ENCODE measurements at places on chromosomes 7 and 10.

DNA sequence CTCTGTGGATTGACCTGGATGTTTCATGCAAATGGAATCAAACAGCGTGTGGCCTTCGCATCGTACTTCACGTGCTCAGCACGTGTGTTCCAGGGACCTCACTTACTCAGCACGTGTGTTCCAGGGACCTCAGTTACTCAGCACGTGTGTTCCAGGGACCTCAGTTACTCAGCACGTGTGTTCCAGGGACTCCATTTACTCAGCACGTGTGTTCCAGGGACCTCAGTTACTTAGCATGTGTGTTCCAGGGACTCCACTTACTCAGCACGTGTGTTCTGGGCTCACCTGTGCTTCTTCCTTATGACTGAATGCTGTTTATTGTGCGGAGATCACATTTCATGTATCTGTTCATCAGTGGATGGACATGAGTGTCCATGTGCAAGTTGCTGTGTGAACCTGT is 22.0 kb downstream of the INPP5A start:
- no peak for DNase-seq

GRCh38 chr10:60490013-60490412 is 100.3 kb upstream of the ANK3 start:
- no peak for DNase-seq

DNA sequence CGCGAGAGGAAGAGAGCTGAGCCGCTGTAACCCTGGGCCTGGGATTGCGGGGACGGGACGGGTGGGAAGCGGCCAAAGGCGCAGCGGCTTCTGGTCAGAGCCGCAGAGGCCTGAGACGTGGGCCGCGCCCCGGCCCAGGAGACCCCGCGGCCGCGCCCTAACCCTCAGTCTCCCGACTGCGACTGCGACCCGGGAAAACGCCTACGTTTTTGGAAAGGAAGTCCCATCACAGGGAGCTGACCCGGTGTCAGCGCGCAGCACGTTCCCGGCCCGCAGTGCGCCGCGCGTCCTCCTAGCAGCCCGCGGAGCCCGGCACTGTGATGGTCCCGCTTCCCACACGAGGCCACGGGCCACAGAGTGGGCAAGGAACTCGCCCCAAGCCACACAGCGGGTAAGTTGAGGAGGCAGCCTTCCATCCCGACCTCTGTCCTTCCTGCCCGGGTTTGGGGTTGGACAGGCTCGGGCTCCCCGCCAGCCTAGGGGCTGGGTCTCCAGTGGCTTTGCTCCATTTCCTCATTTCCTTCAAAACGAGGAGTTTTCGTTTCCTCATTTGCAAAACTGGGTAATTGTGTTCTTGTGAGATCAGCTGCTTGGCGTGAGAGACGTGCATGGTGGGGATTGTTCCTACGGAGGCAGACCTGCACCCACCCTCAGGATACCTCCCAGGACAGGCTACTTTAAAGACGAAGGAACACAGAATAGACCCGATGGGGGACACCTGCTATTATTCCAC is 1.2 kb downstream of the GPNMB start:
- DNase-seq = peak; percentile 35

GRCh38 chr7:137771679-137772078 is 75.1 kb downstream of the DGKI start:
- DNase-seq = no peak

GRCh38 chr10:78248651-78249464 is 215.2 kb downstream of the RPS24 start:
- no peak for DNase-seq

DNA sequence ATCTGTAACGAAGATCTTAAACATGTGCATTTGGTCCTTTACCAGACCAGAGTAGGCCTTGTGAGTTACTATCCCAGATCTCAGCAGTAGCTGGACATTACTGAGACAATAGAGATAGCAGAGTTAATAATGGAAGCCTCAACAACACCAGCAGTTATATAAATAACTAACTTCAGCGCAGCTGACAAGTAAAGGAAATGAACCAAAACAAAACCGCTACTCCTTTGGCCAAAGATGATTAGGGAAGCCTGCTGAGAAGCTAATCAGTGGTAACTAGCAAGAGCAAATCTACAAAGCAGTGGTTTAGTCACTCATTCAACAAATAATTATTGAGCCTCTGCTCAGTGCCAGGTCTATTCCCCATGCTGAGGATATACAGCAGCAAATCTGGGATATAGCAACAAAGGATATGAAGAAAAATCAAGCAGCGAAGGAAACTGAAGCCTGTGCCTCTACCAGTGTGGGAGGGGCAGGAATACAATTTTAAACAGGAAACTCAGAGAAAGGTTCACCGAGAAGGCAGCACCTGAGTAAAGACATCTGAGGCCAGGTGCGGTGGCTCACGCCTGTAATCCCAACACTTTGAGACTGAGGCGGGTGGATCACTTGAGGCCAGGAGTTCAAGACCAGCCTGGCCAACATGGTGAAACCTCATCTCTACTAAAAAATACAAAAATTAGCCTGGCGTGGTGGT is 103.6 kb downstream of the ELMO1 start:
- peak; percentile 73 for DNase-seq

DNA sequence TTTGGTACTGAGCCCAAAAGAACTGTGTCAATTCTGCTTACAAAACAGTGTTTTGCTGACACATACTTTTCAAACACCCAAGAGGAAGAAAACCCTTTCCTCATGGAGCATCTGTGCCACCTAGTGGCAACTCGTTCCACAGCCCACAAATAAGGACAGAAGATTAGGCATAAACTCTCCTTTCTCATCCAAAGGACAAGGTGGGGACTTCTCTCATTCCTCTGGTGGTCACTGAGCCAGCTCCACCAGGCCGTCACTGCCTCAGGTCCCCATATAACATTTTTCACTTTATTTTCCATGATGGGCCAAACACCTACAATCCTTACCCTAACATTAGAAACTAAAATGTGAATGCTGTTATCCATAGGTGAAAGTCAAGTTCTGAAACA is 76.9 kb downstream of the RNF216 start:
- peak; percentile 89 for DNase-seq
